ENCODE measurements at places on chromosomes 3 and 15.
A peak's percentile ranks its signal among the peaks of the same experiment; 100 is the strongest.

- DNase-seq = no peak
Observed at GRCh38 chr3:27729325-27729724, 7.2 kb upstream of the EOMES start.

GRCh38 chr3:36244728-36245127, 135.6 kb upstream of the STAC start:
- no peak for DNase-seq

DNA sequence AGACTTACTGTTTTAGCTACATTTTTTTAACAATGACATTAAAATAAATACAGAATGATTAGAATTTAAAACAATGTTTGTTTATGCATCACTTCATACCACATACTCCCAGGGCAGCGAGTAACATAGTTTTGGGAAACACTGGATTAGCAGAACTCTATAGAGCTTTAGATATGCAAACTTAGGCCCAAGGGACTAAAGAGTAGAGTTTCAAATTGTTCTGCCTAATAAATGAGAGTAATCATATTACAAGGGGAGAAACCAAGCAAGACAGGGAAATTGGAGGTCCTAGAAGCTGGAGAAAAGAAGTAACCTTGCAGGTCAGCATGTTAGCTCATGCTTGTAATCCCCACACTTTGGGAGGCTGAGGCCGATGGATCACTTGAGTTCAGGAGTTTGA, 3.6 kb upstream of the DAZL start:
- DNase-seq = peak; percentile 8

DNA sequence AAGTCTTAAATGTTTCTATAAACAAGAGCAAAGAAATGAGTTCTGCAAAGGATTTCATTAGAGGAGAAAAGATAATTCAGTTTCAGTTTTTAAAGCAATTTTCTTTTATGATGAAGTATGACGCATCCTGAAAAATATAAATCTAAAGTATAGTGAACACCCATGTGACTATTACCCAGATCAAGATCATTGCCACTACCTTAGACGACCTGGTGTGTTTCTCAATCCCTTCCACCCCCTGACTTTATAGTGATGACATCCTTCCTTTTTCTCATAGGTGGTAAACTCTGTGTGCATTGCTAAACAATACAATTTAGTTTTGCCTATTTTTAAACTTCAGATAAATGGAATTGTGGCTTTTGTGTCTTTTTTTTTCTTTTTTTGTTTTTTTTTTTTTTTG, 8.4 kb downstream of the STT3B start:
- DNase-seq = no peak

GRCh38 chr15:72141171-72142084, 23.2 kb downstream of the SENP8 start:
- DNase-seq = no peak

DNA sequence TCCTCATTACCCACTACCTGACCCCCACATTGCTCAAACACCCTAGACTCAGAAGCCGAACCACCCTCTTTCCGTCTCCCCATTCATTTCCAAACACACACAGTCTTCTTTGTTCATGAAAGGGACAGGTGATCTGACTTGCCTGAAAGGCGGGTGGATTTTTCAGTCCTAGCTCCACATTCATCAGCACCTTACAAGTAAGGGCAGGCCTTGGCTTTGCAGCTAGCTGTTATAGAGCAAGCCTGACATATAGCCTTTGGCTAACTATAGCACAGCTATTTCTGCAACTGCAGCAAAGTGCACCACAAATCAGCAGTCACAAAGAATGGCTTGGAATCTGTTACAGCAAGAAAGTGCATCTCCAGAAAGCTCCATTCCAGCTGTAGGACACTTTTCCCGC, 139.8 kb downstream of the XXYLT1 start:
- DNase-seq = no peak

DNA sequence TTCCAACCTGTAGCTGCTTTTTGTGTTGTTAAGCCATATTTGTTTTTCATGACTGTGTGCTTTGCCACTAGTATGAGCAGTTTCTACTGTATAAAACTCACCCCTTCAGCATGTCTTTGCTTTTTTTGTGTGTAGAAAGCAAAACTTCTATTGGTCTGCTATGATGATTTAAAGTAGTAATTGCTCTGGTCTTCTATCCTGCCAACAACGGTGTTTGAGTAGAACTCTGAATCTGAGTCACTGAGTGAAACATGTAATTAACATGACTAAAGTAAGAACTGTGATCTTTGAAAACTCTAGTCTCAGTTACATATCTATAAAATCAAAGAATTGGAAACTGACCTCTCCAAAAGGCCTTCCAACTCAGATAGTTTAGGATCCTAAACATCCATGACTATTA, 133.6 kb downstream of the TPRG1 start:
- no peak for DNase-seq

DNA sequence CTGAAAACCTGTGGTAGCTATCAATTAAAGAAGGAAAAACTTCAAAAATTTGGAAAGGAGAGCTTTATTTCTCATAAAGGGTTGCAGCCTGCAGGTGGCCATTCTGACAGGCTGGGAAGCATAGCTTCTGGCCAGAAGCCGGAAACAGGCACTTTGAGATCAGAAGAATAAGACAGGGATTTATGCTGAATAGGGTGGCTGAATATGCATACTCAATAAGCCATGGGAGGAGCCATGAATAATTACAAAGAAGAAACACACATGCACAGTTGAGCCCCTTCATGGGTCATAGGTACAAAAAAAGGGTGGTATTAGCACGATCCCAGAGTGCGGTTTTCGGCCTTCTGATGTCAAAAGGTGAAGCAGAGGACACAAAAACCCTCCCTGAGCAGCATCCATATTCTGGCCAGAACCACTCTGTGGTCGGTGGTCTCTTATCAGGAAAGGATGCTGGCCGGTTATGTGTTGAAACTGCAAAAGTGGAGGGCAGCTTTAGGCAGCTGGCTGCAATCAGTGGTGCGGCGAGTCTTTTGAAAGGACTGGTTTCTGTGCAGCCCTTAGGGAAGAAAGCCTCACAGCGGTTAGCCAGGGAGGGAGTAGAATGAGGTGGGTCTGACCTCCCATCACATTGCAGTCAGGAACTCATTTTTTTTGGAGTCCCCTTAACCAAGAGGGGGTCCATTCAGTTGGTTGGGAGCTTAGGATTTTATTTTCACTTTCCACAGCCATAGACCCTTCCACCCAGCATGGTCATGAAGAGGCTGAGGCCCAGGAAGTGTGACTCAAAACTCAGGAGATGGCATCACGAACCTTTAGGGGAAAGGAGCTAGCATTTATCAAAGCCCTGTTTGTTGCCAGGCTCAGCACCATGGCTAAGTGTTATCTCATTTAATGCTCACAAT, 34.7 kb upstream of the CCDC174 start:
- DNase-seq = no peak

- DNase-seq = no peak
Observed at GRCh38 chr15:54150255-54150654, 172.0 kb downstream of the UNC13C start.

DNA sequence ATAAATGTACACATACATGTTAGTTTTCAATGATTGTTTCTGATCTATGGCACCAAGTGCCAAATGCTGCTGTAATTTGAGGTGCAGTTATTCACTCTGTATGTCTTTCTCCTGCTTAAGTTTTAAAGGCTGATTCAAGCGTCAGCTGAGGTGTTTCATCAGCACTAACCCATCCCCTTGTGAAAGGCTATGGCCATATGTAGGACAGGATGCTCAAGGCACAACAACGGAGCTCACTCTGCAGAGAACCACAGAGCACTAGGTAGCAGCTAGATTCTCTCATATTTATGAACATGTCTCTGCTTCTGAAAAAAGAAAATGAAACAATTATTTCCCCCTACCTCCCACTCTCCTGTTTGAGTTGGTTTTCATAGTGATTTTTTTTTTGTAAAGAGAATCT, 340.0 kb upstream of the TMCO5A start:
- no peak for DNase-seq

DNA sequence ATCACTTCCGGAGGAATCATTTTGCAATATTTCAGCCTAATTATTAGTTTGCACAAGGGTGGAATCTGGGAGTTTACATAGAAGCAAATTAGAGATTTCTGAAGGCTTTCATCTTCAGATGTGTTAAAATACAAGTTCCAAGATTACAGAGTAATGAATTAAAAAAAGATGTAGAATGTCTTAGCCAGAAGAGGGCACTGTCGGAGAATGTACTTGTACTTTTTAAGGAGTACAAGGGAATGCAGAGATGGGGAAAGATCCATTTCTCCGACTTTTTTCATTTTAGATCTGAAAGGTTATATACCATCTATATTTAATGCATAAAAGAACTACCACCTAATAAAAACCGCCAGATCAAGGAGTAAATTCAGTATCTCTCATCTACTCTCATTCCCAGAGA, 43.1 kb upstream of the WDR5B start:
- DNase-seq = peak; percentile 53
